ENCODE measurements at places on chromosomes 2 and 18.

DNA sequence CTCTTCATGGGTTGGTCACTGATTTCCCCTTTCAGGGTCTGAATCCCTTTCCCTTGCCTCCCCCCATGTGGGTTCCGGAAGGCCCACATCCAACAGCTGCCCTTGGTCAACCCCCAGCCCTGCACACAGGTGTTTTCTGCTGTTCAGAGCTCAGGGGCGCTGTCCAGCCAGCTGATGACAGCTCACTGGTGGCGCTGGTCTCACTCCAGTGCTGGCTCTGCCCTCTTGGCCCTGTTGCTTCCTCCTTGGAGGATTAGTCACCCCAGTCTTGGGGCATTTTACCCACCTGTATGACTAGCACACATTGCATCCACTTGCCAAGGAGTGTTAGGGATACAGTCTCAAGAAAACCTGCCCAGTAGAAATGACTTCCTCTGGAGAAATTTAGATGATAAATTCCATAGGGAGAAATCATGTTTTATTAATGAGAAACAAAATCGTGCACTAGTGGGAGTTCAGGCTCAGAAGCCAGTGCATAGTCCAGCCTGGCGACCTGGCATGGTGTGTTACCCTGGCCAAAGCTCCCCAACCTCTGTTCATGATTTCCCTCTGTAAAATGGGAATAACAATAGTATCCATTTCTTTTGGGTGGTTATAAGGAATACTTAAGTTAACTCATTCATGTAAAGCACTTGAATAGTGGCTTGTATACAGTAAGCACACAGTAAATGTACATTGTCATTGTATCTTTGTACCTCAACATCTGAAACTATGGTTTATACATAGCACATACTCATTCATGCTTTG is 21.6 kb downstream of the CRIM1 start:
- no peak for DNase-seq

DNA sequence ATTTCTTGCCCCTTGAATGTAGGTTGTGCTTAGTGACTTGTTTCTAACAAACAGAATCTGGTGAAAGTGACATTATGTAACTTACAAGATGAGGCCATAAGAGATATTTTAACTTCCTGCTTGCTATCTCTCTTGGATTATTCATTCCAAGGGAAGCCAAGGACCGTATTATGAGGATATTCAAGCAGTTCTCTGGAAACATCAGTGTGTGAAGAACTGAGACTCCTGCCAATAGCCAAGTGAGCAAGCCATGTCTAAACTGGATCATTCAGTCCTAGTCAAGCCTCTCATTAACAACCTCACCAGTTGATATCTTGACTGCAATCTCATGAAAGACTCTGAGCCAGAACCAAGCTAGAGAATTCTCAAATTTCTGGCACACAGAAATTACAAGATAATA is 765.1 kb upstream of the SLC8A1 start:
- DNase-seq = no peak

DNA sequence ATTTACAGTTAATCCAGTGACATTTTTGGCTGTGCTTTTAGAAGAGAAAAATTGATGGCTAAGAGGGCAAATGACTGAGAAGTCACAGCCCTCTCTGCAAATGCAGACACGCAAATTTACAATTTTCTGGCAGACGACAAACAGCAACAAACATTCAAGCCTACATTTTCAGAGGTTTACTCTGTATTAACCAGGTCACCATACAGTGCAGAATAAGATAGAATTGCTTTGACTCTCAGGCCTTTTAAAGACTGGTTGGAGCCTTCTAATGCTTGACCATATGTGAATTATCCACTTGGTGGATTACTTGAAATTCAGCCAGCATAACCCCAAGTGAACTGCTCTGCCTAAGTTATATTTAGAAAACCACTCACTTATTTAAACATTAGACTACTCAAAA is 280.9 kb upstream of the STON1 start:
- DNase-seq = no peak

GRCh38 chr2:120761164-120761861 is 25.6 kb downstream of the GLI2 start:
- DNase-seq = no peak

GRCh38 chr2:219875036-219875435 is 247.6 kb downstream of the SLC4A3 start:
- no peak for DNase-seq

DNA sequence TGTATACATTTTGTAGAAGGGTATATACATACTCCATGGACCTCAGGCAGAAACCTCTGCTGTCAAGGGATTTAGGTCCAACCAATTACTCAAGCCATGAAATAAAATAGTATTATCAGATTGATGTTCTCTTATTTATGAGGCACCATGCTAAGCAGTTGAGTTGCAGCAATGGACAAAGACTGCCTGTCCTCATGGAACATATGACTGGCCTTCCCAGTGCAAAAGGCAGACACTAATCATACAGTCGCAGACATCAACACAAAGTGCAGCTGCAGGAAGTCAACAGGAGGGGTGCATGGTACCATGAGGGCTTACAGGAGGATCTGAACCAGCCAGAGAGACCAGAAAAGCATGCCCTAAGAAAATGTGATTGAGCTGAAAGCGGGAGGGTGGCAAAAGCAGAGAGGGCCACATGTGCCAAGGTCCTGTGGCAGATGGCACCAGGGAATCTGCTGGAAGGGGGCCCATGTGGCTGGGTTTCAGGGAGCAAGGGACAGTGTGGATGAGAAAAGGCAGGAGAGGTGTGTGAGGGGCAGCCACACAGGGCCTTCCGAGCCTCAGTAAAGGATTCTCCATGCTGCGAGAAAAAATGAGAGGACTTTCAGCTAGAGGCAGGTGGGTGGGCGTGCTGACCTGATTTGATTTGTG is 61.4 kb upstream of the RNF152 start:
- DNase-seq = no peak

DNA sequence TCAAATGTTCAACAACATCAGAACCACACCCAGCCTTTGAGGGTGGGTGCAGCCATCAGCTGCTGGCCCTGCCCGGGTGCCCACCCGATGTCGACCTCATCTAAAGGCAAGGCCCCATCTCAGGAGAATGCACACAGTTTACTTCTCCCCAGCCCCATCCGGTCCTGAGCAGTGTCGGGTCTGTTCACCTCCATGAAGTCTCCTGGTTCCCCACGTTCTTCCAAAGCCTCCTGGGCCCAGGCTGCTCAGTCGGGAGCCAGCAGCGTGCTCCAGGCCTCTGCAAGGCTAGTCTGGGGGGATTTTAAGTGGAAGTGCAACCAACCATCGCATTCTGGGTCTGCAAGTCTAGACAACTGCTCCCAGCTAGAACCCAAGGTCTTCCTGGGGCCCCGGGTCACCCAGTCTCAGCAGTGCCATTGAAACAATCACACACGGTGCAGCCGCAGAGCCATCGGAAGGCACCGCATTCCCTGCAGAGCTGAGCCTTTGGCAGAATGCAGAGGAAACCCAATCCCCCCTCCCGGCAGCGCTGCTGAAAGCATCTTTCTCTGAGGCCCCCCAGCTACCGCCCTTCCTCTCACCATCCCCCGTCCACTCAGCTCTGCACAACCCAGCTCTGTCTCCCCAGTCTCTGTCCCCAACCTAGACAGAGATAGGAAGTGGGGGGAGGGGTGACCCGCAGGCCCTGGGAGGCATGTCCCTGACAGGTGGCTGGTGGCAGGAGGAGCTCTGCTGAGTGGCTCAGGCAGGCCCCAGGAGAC is 8.5 kb downstream of the ESPNL start:
- DNase-seq = no peak

GRCh38 chr2:136116151-136116812 is 1.7 kb downstream of the CXCR4 start:
- DNase-seq = peak; percentile 82

Data from activated CD4-positive, alpha-beta T cell treated with anti-CD3 and anti-CD28 coated beads for 4 hours (primary cell).